Activated CD8-positive, alpha-beta memory T cell treated with anti-CD3 and anti-CD28 coated beads for 4 hours (primary cell): ENCODE measurements at places on chromosomes 11 and 22.

DNA sequence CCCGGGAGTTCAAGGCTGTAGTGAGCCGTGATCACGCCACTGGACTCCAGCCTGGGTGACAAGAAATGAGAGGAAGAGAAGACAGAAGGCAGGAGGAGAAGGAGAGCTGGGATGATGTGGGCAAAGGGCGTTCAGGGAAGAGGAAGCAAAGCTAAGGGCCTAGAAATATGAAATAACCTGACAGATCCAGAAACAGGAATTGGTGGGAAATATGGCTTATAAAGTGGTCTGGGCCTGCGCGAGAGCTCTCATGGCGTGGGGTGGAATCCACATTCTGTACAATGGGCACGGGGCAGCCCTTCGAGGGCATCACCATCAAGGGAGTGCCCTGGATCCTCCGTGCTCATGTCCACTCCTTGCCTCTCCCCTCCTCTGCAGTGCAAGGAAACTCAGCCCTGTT is 46.8 kb upstream of the RASSF10 start:
- no peak for DNase-seq

- DNase-seq, result no peak
Measured at GRCh38 chr11:36405585-36406367, 104.3 kb downstream of the TRAF6 start.

DNA sequence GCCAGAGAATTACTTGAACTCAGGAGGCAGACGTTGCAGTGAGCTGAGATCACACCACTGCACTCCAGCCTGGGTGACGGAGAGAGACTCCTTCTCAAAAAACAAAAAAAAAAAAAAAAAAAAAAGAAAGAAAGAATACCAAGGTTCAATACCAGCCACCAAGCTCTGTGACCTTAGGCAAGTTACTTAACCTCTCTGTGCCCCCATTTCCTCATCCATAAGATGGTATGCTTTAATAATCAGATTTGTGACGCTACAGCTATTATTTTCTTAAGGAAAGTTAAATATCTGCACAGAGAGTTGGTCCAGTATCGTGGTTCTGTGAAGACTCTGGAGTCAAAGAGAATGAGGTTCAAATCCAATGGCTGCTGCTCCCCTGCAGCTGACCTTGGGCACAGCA is 57.3 kb upstream of the FADD start:
- no peak for DNase-seq

DNA sequence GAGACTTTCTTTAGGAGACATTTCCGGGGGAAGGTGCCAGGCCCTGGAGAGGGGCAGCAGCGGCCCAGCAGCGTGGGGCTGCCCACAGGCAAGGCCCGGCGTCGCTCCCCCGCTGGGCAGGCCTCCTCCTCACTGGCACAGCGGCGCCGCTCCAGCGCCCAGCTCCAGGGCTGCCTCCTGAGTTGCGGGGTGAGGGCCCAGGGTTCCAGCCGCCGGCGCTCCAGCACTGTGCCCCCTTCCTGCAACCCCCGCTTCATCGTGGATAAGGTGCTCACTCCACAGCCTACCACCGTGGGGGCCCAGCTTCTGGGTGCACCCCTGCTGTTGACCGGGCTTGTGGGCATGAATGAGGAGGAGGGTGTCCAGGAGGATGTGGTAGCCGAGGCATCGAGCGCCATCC is 15.2 kb upstream of the MDK start:
- no peak for DNase-seq

DNA sequence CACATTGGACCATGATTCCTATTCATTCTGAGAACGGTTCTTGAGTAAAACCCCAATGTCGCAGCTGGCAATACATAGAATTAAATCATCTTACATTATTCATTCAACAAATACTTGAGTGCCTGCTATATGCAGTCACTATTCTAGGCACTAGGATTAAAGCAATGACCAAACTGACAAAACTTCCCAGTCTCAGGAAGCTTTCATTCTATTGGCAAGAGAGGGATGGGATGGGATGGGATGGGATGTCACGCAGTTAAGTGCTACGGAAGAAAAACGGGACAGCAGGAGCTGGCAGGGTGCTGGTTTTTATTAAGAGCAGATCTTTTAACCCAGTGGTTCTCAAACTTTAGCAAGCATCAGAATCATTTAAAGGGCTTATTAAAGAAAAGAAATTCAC is 2.9 kb downstream of the PAK1 start:
- no peak for DNase-seq

DNA sequence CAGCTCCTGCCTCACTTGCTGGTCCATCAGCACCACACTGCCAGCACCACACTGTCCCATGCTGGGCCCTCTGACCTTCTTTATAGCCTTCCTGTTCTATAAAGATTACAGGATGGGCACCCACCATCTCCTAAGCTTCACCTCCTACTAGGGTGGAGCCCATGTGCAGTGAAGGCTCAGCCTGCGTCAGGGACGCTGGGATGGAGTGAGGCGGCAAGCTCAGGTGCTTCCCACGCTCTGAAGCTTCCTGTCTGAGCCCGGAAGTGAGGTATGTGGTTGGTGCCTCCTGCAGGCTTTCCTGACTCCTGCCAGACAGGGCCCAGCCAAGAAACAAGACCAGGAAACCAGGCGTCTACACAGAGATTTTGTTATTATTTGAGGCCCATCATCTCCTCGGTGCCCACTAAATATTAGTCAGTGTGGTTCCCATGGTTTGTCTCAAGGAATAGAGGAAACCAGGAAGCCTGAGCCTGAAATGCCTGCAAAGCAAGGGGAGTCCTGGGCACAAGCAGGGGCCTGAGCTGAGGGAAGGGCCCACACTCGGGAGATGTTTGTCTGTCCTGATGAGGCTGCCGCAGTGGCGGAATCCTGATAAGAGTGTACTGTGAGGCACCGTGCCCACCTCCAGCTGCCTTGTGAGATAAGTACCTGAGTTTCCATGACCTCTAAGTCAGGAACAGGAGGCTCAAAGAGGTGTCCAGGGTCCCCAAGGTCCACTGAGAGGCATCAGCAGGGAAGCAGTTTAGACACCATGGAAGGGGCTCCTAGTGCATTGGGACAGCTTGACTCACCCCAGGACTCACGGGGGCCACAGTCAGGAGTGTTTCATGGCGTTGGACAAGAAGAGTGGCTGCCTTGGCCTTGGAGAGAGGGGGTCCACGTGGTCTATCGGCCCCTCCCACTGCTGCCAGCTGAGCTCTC is 22.0 kb downstream of the RSPH14 start:
- DNase-seq, result peak; percentile 17

GRCh38 chr11:133966921-133967598 is 10.3 kb upstream of the IGSF9B start:
- DNase-seq, result peak; percentile 46

DNA sequence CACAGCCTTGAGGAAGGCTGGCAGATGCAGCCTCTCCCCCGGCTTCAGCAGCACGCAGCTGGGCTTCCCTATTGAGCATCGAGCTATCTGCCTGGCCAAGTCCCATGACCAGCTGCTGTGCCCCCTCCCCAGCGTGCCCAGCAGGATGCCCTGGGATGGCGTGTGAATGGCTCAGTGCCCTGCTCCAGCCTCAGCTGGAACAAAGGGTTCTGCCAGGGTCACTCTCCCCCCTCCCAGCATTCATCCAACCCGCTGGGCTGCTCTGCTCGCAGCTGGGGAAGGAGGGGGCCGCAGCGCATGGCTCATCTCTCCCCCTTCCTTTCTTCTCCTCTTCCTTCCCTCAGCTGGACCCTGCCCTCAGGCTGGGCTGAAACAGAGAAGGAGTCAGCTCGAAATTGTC is 14.5 kb downstream of the LRP4 start:
- no peak for DNase-seq

GRCh38 chr11:129375751-129376657 is at the start of gene BARX2:
BARX2 (plus strand) TSS chr11:129375848; CDS start chr11:129376036, 188 bp downstream.
- no peak for DNase-seq

DNA sequence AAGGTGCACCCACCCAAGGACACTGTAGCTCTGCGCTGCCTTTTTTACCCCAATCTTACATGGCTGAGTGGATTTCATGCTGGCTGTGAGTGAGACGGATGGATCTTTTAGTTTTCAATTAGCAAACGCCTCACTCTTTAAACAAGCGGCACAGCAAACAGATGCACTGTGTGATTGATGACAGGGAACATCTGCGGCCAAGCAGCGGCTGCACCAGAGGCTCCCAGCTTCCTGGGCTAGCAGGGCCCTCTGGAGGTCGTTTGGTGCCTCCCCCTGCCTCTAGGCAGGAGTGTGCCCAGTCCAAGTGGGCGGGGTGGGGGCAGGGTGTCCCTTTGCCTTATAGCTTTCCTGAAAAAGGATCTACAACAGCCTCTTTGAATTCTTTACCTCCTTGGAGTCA is 2.1 kb upstream of the DRD2 start:
- DNase-seq, result no peak

- no peak for DNase-seq
Measured at GRCh38 chr11:47768101-47768612, 1.0 kb upstream of the FNBP4 start.

DNA sequence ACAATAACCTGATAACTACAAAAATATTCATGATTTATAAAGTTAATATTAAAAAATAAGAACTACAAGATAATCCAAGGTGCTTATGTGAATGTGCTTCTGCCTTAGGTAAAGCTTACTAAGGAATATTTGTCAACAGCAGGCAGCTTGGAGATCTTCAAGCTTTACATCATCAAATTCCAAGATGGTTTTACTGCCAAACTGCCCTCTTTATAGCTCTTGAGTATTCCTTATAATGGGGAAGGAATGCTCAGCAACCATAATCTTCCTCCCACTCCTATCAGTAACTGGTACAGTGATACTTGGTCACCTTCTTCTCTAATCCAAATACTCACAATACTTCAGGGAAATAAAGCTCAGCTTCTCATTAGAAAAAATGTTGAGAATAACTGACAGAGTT is 30.1 kb downstream of the SBF2 start:
- no peak for DNase-seq

GRCh38 chr11:112885744-112886433 is 75.3 kb upstream of the NCAM1 start:
- DNase-seq, result no peak

GRCh38 chr22:17973217-17973616 is 51.1 kb downstream of the MICAL3 start:
- DNase-seq, result no peak

GRCh38 chr22:19176732-19177131 is 1.8 kb downstream of the SLC25A1 start:
- no peak for DNase-seq

DNA sequence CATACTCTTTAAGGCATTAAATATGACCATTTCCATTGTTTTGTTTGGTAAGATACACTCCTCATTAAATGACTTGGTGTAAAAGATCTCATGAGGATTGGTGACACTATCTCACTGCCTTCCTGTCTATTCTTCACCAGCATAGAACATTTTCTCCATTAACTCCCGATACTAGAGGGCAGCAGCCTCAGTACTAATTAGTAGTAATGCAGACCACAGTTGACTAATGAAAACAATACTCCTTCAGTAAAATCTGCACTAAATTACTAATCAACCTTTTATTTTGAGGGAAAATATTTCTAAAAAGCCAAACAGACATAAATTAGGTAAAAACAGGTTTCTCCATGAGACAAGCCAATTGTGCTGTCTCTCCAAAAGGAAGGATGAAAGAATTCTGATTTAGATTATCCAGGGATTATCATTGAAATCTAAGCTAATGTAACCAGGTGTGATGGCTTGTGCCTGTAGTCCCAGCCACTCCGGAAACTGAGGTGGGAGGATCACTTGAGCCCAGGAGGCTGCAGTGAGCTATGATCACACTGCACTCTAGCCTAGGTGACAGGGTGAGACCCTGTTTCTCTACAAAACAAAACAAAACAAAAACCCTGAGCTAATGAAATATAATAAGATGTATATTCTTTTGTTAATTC is 9.4 kb downstream of the PGM2L1 start:
- peak; percentile 42 for DNase-seq

DNA sequence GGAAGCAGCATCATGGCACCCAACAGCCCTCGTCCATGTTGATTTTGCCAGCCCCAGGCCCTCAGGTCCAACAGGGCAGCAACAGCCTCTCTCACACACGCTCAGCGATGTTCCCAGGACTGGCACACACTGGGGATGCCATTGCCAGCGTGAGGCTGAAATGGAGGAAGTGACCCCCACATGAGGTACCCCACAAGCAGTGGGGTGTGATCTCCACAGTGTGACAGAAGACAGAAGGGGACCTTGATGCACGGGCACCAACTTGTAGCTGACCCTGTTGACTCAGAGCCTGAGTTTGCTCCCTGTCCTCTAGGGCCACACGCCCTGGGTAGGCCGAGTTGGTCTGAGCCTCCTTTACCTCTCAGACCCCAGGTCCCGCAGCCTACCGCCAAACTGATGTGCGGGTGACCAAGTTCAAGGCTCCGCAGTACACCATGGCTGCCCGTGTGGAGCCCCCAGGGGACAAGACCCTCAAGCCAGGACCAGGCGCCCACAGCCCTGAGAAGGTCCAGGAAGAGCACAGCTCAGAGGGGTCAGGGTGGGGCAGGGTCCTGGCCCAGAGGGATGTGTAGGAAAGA is 6.2 kb downstream of the SCGB1C1 start:
- no peak for DNase-seq

DNA sequence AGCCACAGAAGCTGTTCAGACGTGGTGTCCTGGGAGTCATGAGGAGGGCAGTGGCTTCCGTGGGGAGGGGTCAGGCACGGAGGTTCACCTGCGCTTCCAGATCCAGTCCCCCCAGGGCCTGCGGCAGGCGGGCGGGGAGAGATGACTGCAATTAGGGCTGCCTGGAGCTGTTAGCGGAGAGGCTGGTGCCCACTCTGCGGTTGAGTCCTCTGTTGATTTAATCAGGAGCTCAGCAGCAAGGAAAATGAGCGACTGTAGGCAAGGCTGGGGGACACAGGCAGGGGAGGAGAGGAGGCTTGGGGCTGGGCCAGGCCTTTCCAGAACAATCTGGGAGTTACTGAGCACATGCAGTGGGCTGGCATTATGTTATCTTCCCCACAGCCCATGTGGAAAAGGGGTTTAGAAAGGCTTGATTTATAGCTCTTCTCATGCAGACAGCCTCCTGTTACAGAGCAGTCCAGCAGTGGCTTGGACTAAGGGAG is 13.1 kb downstream of the PLCB3 start:
- no peak for DNase-seq

GRCh38 chr22:50483977-50484853 is 2.4 kb upstream of the MIOX start:
- DNase-seq, result no peak

DNA sequence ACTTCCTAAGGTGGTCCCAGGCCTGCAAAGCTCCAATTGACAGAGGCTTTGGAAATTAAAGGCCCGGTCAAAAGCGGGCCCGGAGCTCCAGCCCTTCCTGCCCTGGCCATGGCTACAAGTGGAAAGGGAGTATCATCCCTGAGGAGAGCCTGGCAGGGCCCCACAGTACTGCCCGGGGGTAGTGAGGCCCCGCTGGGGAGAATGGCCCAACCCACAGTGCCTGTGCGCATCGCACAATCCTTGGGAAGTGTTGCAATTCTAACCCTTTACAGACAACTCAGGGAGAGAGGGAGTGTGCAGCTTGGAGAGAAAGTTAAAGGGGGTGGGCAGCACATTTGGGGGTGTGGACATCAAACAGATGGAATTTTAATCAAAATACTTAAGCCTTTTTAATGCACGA is 3.6 kb downstream of the CACNG2 start:
- no peak for DNase-seq

DNA sequence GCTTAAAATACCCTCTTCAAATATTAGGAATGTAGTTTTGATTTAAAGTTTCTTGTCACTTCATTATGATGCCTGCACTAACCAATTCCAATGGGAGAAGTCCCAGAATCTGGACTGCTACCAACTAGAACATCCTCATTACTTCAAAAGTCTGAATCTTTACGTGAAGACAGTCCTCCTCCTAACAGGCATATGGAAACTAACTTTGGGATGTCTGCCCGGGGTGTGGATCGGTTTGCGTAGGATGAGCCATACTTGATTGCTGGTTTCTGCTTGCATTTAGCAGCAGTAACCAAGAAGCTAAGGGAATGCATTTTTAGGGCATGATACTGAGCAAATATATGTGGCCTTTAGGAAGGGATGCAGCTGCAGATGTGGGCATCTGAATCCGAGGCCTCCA is 177.1 kb downstream of the LRRC4C start:
- no peak for DNase-seq

GRCh38 chr11:72058416-72059034 is 21.8 kb downstream of the NUMA1 start:
- no peak for DNase-seq
